ENCODE measurements at places on chromosomes 3 and 15. TPM values are rescaled to one million over a fixed set of nuclear protein-coding genes. Genes with fewer than 3 reads are reported as not detected.

DNA sequence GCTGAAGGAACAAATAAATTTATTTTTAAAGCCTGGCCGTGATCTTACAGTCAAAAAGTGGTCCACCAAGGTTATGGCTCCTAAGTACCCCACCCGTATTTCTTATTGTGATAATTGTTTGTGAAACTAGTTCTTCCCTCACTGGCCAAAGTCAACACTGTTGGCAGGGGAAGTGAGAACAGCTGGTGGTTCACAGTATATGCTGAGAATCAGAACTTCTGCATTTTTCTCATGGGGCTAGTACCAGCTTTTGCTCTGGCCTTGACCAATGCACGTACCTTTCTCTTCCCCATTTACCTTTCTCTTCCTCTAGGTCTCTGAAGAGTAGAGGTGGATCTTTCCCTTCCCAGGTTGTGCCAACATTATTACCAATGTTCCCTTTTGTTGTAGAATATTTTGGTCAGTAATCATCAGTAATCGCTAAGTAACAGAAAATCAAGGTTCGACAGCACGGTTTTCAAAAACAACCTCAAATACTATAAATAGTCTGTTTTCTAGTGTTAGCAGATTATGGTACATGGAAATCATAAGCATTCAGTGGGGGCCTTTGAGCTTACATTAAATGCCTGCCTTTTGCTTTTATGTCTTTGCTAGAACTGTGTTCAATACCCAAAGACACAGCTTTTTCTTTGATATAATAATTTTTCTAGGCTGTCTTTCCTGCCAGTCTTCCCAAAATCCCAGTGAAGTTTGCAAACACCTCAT is 268.0 kb downstream of the LPP start:
- no peak for DNase-seq

DNA sequence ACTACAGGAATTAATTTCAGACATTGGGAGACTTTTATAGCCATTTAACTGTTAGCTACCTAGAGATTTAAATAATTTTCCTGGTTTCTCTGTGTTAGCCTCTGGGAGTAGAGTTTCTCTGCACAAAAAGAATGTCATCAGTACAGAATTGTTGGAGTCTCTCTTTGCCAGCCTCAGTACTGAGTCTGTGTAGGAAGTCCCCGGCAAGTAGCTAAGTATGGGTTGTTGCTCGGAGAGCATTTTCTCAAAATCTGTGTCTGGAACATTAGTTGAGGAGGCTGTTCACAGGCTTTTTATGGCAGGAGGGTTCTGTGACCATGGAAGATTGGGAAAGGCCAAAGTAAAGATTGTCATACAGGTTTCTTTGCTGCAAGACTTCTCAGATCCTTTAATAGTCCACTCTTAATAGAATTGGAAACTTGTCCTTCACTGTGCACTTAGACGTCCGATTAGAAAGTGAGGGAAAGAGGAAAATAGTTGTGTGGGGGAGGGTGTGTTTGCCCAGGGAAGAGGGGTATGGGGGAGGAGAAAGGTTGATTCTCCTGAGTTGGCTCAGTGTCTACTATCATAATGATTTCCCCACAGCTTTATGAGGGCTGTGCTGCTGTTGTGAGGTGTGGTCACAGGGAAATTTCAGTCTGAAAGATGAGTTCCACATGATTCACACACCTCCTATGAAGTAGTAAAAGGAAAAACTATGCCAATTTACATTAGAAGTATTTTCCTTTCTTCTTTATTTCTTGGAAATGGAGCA is 207.1 kb downstream of the PTPRG start:
- no peak for DNase-seq

Gene SAMMSON
- total RNA-seq: not detected

Gene EIF4G1
- total RNA-seq: 157 TPM

Data from uterus (tissue), 4 donors.